Natural killer cell treated with Interleukin-12 subunit alpha and Interleukin-12 subunit beta and Interleukin-15 and Interleukin-18, amount 100 ng/mL, for 72 hours (primary cell): ENCODE measurements at places on chromosomes 16 and 17. TPM values are rescaled to one million over a fixed set of nuclear protein-coding genes. Genes with fewer than 3 reads are reported as not detected.

GRCh38 chr16:56332464-56333079, 92.8 kb downstream of the AMFR start:
- no peak overlapping the region for H3K27ac ChIP-seq
- no peaks in the 10 kb centered on the region for H3K27me3 ChIP-seq

GRCh38 chr17:50350733-50351132, 4.8 kb downstream of the XYLT2 start:
- DNase-seq: no peak
- peaks cover 38% of the 10 kb centered on the region for H3K4me1 ChIP-seq
- H3K27ac ChIP-seq: peak overlapping the region; percentile 40
- H3K36me3 ChIP-seq: no peaks in the 10 kb centered on the region
- no peak overlapping the region for H3K4me3 ChIP-seq
- H3K27me3 ChIP-seq: no peaks in the 10 kb centered on the region

DNA sequence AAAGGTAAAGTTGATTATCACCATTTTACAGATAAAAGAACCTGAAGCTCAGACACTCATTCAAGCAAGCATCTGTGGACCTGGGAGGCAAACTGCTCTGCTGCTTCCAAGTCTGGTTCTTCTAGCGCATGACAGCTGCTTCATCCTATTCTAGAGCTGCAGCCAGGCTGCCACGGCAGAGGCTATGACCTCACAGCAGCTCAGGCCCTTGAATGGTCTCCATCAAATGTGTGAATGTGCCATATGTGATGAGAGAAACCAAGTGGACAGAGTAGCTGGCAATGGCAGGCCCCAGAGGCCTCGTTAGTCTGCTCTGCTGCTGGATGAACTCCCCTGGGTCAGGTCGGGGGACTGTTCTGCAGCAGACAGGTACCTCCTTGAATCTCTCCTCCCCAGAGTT, 30.7 kb upstream of the FOXJ1 start:
- no peak overlapping the region for H3K4me3 ChIP-seq
- H3K4me1 ChIP-seq: peaks cover 4% of the 10 kb centered on the region
- DNase-seq: no peak

DNA sequence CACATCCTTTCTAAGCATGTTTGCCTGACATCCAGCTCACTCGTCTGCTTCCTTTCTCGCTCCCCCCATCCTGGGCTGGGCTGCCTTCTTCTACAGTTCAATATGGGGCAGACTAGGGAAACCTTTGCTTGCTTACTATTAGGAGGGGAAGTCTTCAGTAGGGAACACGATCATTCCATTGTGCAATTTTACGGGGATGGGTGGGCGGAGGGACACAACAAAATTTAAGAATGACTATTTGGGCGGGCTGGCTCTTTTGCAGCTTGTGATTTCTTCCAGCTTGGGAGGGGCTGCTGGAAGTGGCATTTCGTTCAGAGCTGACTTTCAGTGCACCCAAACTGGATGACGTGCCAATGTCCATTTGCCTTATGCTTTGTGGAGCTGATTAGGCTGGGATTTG, 25.4 kb downstream of the PCTP start:
- no peaks in the 10 kb centered on the region for H3K4me1 ChIP-seq
- H3K27ac ChIP-seq: no peak overlapping the region
- no peak for DNase-seq
- peaks cover 10% of the 10 kb centered on the region for H3K36me3 ChIP-seq

- no peak for DNase-seq
- peaks cover 16% of the 10 kb centered on the region for H3K36me3 ChIP-seq
- H3K4me1 ChIP-seq: peaks cover 33% of the 10 kb centered on the region
- H3K27ac ChIP-seq: peak overlapping the region; percentile 85
These were observed 2.0 kb downstream of the MSL1 start for GRCh38 chr17:40123811-40124114.

- no peak overlapping the region for H3K27ac ChIP-seq
- H3K36me3 ChIP-seq: no peaks in the 10 kb centered on the region
- H3K4me3 ChIP-seq: no peak overlapping the region
- DNase-seq: no peak
These were observed 35.8 kb upstream of the BCAS3 start for GRCh38 chr17:60641810-60642220.

GRCh38 chr17:69945698-69946185, 129.3 kb upstream of the KCNJ16 start:
- no peak overlapping the region for H3K4me3 ChIP-seq
- H3K4me1 ChIP-seq: no peaks in the 10 kb centered on the region
- no peaks in the 10 kb centered on the region for H3K27me3 ChIP-seq
- H3K27ac ChIP-seq: no peak overlapping the region

- H3K36me3 ChIP-seq: no peaks in the 10 kb centered on the region
- H3K4me1 ChIP-seq: peaks cover 51% of the 10 kb centered on the region
- no peak overlapping the region for H3K27ac ChIP-seq
- H3K4me3 ChIP-seq: no peak overlapping the region
These were observed 11.4 kb downstream of the THRA start for GRCh38 chr17:40074175-40074512.

DNA sequence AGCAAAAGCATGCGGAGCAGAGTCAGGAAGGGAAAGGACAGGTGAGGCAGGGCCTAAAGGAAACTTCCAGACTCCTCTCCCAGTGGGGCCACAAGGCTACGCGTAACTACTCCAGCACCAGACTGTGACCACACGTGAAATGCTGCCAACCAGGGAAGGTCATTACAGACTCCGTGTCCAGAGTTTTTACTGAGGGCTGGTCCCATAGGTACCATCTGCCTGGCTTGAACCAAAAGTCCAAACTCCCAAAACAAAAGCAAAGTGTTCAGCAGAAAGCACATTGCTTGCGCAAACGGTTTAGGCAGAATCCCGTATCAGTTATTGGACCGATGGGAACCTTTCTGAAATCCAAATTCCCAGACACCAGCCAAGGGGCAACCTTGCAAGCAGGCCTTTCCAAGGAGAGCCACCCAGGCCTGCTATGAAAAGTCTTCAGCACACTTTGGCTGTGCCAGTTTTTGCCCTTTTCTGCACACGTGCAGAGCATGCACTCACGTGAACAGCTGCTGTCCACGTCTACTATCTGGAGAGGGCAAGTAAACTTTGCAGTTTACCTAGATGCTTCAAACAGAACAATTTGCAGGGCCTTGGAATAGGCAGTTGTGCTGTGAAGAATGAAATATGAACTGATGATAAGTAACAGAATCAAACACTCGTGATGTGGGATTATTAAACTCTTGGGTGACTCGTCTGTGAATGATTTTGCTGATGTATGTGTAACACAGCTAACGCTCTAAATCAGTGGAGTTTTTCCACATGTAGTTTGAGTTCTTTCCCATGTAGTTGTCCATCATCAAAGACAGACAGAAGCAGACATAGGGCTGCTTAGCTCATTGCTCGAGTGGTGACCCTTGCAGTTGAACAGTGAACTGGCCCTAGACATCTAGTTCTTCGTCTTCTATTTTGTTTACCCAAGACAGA, 58.1 kb upstream of the CRISPLD2 start:
- peaks cover 20% of the 10 kb centered on the region for H3K36me3 ChIP-seq
- no peak overlapping the region for H3K4me3 ChIP-seq
- DNase-seq: no peak
- H3K27me3 ChIP-seq: no peaks in the 10 kb centered on the region
- H3K27ac ChIP-seq: no peak overlapping the region

- peaks cover 25% of the 10 kb centered on the region for H3K4me1 ChIP-seq
- no peak overlapping the region for H3K4me3 ChIP-seq
- H3K27me3 ChIP-seq: no peaks in the 10 kb centered on the region
- no peaks in the 10 kb centered on the region for H3K36me3 ChIP-seq
- H3K27ac ChIP-seq: peak overlapping the region; percentile 45
These were observed 62.3 kb downstream of the WSB1 start for GRCh38 chr17:27356091-27356705.

DNA sequence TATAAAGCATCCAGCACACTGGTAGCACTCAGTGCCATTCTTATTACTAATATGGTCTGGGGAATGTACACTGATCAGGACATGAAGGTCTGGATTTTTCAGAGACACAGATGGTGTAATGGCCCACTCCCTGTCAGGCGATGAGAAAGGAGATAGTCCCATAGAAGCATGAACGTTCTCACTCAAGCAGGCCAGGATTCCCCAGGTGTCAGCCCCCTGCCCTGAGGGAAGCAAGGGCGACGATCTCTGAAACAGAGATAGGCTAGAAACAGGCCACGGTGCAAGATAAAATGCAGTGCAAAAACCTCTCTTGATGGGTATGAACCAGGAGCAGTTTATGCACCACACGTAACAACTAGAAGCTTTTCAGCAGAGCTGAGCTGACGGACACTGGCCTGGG, 10.6 kb downstream of the PRPSAP1 start:
- H3K4me1 ChIP-seq: peaks cover 7% of the 10 kb centered on the region
- DNase-seq: no peak
- no peak overlapping the region for H3K4me3 ChIP-seq
- no peak overlapping the region for H3K27ac ChIP-seq
- H3K36me3 ChIP-seq: peaks cover 28% of the 10 kb centered on the region
- no peaks in the 10 kb centered on the region for H3K27me3 ChIP-seq

DNA sequence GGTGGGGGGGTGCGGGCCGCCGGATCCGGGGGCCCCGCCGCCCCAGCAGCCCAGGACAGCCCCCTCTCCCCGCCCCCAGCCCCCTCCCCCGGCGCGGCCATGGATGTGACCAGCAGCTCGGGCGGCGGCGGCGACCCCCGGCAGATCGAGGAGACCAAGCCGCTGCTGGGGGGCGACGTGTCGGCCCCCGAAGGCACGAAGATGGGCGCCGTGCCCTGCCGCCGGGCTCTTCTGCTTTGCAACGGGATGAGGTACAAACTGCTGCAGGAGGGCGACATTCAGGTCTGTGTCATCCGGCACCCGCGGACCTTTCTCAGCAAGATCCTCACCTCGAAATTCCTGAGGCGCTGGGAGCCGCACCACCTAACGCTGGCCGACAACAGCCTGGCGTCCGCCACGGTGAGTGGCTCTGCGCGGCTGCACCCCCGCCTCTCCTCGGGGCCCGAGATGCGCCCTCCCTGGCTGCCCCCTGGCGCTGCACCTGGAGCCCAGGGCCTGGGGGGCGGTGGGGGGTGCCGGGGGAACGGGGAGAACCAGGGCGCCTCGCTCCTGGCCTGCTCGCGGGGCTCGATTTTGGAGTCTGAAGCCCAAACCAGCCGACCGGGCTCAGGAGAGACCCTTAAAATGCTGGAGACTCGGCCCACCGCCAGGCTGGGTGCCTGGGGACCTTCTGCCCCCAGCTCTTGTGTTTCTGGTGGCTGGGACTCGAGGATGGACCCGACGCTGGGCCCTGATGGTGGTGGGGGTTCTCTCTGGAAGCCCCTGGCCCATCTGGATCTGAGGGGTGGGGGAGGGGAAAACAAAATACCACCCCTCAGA, 744 bp downstream of the CMIP start:
- peak overlapping the region; percentile 90 for H3K27ac ChIP-seq
- H3K4me3 ChIP-seq: peak overlapping the region; percentile 100
- no peaks in the 10 kb centered on the region for H3K27me3 ChIP-seq

- H3K27me3 ChIP-seq: peaks cover 4% of the 10 kb centered on the region
- peaks cover 13% of the 10 kb centered on the region for H3K4me1 ChIP-seq
- H3K27ac ChIP-seq: no peak overlapping the region
- DNase-seq: no peak
These were observed 4.1 kb upstream of the SLC38A10 start for GRCh38 chr17:81298991-81299738.

DNA sequence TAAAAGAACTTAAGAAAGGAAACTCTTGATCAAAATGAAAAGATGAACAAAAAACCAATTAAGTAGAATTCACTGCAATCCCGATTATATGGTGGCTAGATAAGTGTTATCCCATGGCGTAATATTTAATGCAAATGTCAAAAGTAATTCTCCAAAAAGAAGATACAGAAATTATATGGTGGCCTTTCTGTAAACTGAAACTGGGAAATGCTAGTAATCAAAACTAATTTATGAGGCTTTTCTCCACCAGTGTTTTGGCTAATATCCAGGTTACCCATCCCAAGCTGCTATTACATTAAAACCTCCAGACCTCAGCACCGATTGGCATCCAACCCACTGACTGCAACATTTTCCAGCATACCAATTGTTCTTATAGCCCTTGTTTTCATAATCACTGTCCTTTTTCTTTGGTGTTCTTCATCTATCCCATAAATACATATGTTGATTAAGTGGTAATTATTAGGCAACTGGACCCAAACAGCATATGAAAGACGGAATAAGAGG, 77.2 kb upstream of the TNRC6A start:
- no peak overlapping the region for H3K4me3 ChIP-seq
- DNase-seq: no peak
- no peaks in the 10 kb centered on the region for H3K4me1 ChIP-seq
- H3K36me3 ChIP-seq: no peaks in the 10 kb centered on the region
- no peak overlapping the region for H3K27ac ChIP-seq

GRCh38 chr16:745739-746138, 4.9 kb upstream of the CIAO3 start:
- H3K36me3 ChIP-seq: no peaks in the 10 kb centered on the region
- H3K4me3 ChIP-seq: no peak overlapping the region
- no peak for DNase-seq
- no peak overlapping the region for H3K27ac ChIP-seq
- no peaks in the 10 kb centered on the region for H3K4me1 ChIP-seq

DNA sequence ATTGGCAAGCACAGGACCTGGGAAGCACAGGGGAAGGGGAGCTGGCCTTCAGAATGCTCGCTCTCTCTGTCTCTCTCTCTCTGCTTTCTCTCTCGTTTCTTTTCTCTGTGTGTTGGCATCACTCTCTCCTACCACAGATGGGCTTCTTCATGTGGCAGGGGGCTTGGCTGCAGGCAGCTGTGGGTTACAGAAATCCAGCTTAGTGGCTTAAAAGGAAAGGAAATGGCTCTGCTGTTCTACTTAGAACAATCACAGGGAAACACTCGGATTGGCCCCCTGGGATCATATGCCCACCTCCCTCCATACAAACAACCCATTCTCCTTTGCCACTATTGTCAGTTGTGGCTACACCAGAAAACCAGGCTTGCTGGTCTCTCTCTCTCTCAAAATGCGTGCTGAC, 20.4 kb downstream of the TBX2 start:
- no peak for DNase-seq
- H3K27me3 ChIP-seq: peaks cover 48% of the 10 kb centered on the region
- H3K4me3 ChIP-seq: no peak overlapping the region

- H3K27ac ChIP-seq: no peak overlapping the region
- no peaks in the 10 kb centered on the region for H3K27me3 ChIP-seq
- DNase-seq: no peak
- H3K4me1 ChIP-seq: peaks cover 4% of the 10 kb centered on the region
These were observed 89.8 kb upstream of the ZNF750 start for GRCh38 chr17:82929676-82930042.

- H3K4me1 ChIP-seq: no peaks in the 10 kb centered on the region
- no peak overlapping the region for H3K4me3 ChIP-seq
- peaks cover 8% of the 10 kb centered on the region for H3K27me3 ChIP-seq
These were observed 70.8 kb downstream of the TMEM132E start for GRCh38 chr17:34650051-34650750.

GRCh38 chr17:28573966-28574480, 2.7 kb downstream of the ALDOC start:
- no peak for DNase-seq
- H3K27me3 ChIP-seq: no peaks in the 10 kb centered on the region
- H3K27ac ChIP-seq: no peak overlapping the region
- H3K4me3 ChIP-seq: no peak overlapping the region

- H3K36me3 ChIP-seq: no peaks in the 10 kb centered on the region
- no peak overlapping the region for H3K27ac ChIP-seq
- no peak overlapping the region for H3K4me3 ChIP-seq
- H3K27me3 ChIP-seq: no peaks in the 10 kb centered on the region
These were observed 101.7 kb downstream of the RPTOR start for GRCh38 chr17:80646328-80646727.

Gene TP53TG3F
- total RNA-seq: not detected

Gene TMEM238L
- not detected for total RNA-seq

Gene RAPGEFL1
- 17.2 TPM for total RNA-seq

Gene TSC2
- 106 TPM for total RNA-seq

Gene KRTAP2-1
- total RNA-seq: not detected

Gene ADAM11
- total RNA-seq: 0.53 TPM

Gene LGALS9B
- not detected for total RNA-seq

Gene CA4
- not detected for total RNA-seq

Gene SLFN14
- total RNA-seq: not detected

Gene RDM1
- total RNA-seq: 3.5 TPM

Gene SLC16A3
- total RNA-seq: 534 TPM

Gene TXNL4B
- 24.2 TPM for total RNA-seq

Gene CLEC3A
- total RNA-seq: not detected

Gene KRT39
- not detected for total RNA-seq

Gene CCL7
- total RNA-seq: not detected
